ENCODE measurements at places on chromosomes 5 and 9. TPM values are rescaled to one million over a fixed set of nuclear protein-coding genes. Genes with fewer than 3 reads are reported as not detected.

GRCh38 chr5:77867194-77867691 is 91.1 kb upstream of the TBCA start:
- no peak overlapping the region for H3K27ac ChIP-seq
- no peaks in the 10 kb centered on the region for H3K4me1 ChIP-seq
- no peaks in the 10 kb centered on the region for H3K36me3 ChIP-seq
- H3K27me3 ChIP-seq: no peaks in the 10 kb centered on the region
- H3K4me3 ChIP-seq: no peak overlapping the region

DNA sequence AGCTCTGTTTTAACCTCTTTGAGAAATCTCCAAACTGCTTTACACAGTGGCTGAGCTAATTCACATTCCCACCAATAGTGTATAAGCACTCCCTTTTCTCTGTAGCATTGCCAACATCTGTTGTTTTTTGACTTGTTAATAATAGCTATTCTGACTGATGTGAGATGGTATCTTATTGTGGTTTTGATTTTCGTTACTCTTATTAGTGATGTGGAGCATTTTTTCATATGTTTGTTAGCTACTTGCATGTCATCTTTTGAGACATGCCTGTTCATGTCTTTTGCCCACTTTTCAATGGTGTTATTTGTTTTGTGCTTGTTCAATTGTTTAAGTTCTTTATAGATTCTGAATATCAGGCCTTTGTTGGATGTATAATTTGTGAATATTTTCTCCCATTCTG is 225.2 kb upstream of the TRPC7 start:
- no peaks in the 10 kb centered on the region for H3K27me3 ChIP-seq
- no peak overlapping the region for H3K27ac ChIP-seq
- H3K4me3 ChIP-seq: no peak overlapping the region
- DNase-seq: no peak

NUTM2F gene
- total RNA-seq: not detected

DNA sequence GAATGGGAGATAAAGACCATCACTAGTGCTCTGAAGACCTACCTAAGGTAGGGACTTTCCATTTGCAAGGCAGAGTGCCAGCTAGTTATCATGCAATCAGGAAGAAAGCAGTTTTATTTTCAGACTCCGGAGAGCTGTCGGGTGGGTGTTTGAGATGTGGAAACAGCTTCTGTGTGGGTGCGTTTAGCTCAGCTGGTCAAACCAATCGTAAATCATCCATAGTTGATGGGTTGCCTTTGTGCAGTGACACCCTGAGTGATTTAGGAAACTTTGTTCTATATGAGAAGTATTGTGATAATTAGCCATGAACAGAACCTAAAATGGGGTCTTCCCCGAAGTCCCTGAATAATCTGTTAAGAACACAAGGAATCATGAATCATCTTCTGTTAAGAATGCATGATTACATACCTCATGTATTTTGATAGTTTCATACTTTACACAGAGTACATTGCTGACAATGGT is 284.3 kb downstream of the ARHGAP26 start:
- H3K4me3 ChIP-seq: no peak overlapping the region
- peaks cover 26% of the 10 kb centered on the region for H3K36me3 ChIP-seq
- no peaks in the 10 kb centered on the region for H3K27me3 ChIP-seq

- no peaks in the 10 kb centered on the region for H3K27me3 ChIP-seq
- DNase-seq: no peak
- no peak overlapping the region for H3K27ac ChIP-seq
- no peaks in the 10 kb centered on the region for H3K36me3 ChIP-seq
Observed at GRCh38 chr9:3138231-3139229, 294.6 kb upstream of the PUM3 start.

ADCY2 gene
- total RNA-seq: not detected

DNA sequence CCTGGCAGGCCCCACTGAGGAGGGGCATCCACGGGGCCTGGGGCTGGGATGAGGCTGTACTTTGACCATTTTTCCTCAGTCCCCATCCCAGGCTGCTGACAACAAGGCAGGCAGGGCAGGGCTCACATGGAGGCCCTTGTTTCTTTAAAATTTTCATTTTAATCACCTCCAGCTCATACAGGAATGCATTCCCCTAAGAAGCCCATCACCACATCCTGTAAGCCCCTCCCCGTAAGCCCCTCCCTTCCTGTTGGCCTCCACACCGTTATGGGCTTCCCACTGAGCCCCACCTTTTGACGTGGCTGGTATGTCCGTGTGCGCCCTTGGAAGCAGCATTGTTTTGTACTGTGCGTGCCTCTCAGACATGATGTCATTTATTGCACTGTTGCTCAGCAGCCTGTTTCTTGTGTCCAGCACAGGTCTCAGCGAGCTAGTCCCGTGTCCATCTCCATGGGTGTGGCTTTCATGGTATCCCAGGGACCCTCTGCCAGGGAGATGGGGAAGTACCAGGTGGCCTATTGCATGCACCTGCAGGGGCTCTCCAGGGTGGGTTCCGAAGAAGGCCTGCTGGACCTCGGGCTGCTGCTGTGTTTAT is 22.4 kb downstream of the PHF2 start:
- H3K27me3 ChIP-seq: no peaks in the 10 kb centered on the region
- H3K36me3 ChIP-seq: no peaks in the 10 kb centered on the region
- peaks cover 52% of the 10 kb centered on the region for H3K4me1 ChIP-seq
- no peak overlapping the region for H3K4me3 ChIP-seq

GRCh38 chr5:8641786-8642505 is 773.0 kb downstream of the MTRR start:
- no peaks in the 10 kb centered on the region for H3K4me1 ChIP-seq
- H3K36me3 ChIP-seq: no peaks in the 10 kb centered on the region
- no peak for DNase-seq
- H3K27me3 ChIP-seq: no peaks in the 10 kb centered on the region
- H3K4me3 ChIP-seq: no peak overlapping the region
- no peak overlapping the region for H3K27ac ChIP-seq

DNA sequence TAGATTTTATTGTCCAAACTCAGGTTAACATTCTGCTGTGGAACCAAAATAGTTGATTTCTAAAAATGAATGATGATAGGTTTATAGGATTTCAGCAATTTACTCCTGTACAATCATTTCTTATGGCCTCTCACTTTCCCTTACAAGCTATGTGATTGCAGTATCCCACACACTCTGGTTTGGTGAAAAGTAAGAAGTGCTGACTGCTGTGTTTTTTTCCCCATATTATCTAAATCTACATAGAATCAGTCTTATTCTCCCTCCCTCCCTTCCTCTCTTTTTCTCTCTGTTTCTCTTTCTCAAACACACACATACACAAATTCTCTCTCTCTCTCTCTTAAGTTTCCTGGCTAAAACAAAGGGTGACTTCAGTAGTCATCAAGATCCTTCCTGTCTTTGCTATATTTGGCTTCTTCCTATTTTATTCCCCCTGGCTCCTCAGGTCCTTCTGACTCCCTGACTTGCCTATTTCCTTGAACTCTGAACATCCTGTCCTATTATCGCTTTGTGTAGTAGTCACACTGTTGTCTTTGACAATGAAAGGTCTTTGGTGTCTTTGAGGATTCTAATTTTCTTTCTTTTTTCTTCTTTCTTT is 55.9 kb upstream of the HAPLN1 start:
- no peaks in the 10 kb centered on the region for H3K4me1 ChIP-seq
- no peak overlapping the region for H3K4me3 ChIP-seq
- H3K36me3 ChIP-seq: no peaks in the 10 kb centered on the region
- no peaks in the 10 kb centered on the region for H3K27me3 ChIP-seq
- no peak for DNase-seq

DNA sequence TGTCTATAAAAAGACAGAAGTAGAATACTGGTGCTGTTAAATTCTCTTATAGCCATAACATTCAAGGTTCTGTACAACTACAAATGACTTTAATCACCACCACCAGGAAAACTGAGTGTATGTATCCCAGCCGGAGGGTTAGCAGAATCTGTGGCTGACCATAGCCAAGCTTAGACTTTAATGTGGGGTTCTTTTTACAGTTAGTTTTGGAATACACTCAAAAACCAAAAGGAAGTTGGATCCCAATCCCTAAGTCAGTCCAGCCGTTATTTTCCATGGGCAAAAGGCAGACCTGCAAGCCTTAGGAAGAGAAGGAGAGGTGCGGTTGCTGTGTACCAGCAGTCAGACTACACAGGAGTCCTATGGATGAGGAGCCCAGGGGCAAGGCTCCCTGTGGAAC is 179.8 kb downstream of the ENC1 start:
- no peak overlapping the region for H3K27ac ChIP-seq
- H3K4me1 ChIP-seq: no peaks in the 10 kb centered on the region
- DNase-seq: no peak
- no peaks in the 10 kb centered on the region for H3K36me3 ChIP-seq

- H3K36me3 ChIP-seq: peaks cover 44% of the 10 kb centered on the region
- DNase-seq: no peak
- peak overlapping the region; percentile 67 for H3K27ac ChIP-seq
- no peak overlapping the region for H3K4me3 ChIP-seq
- no peaks in the 10 kb centered on the region for H3K27me3 ChIP-seq
- H3K4me1 ChIP-seq: peaks cover 41% of the 10 kb centered on the region
Observed at GRCh38 chr5:175520873-175521272, 42.5 kb downstream of the SFXN1 start.

- no peaks in the 10 kb centered on the region for H3K36me3 ChIP-seq
- no peak overlapping the region for H3K4me3 ChIP-seq
- H3K27me3 ChIP-seq: peaks cover 2% of the 10 kb centered on the region
- no peak for DNase-seq
- no peaks in the 10 kb centered on the region for H3K4me1 ChIP-seq
Observed at GRCh38 chr5:174409971-174410370, 314.4 kb upstream of the MSX2 start.

SHROOM1 gene
- total RNA-seq: 0.59 TPM

GRCh38 chr5:111680737-111681413 is 76.1 kb downstream of the NREP start:
- no peaks in the 10 kb centered on the region for H3K27me3 ChIP-seq
- H3K36me3 ChIP-seq: no peaks in the 10 kb centered on the region
- H3K4me3 ChIP-seq: no peak overlapping the region
- H3K27ac ChIP-seq: no peak overlapping the region

TBC1D2 gene
- 2.9 TPM for total RNA-seq

GRCh38 chr9:110579034-110579861 is at the start of gene SVEP1:
Gene SVEP1, minus strand, starts transcription at chr9:110579741. Its CDS starts 198 bp downstream, at chr9:110579543.
- DNase-seq: no peak
- H3K36me3 ChIP-seq: no peaks in the 10 kb centered on the region
- H3K4me1 ChIP-seq: no peaks in the 10 kb centered on the region
- H3K27me3 ChIP-seq: peaks cover 13% of the 10 kb centered on the region
- H3K27ac ChIP-seq: no peak within 1 kb of the TSS
- H3K4me3 ChIP-seq: no peak within 1 kb of the TSS

DNA sequence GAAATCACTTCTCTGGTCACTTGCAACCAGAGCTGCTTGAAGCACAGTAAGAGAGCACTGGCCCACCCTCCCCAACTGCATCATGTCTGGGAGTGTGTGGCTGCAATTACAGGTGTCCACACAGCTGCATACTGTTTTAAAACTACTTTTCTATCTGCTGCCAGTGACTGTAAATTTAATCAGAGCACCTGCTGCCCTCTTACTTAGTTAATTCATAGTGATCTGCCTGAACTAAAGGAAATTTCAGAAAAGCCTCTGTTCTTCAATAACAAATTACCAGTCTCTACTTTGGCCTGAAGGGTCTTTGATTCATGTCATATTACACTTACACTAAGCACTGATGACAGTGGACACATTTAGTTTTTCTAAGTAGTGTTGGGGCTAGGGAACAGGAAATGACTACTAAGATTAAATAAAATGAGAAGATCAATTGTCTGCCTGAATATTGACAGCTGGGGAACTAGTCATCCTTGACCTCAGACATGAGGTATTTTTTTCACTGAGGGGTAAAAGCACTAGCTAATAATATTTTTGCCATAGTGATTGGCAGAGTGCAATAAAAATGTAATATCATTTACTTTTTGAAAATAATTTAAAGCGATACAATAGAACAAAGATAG is 788.9 kb upstream of the GRAMD2B start:
- no peak for DNase-seq
- H3K4me1 ChIP-seq: no peaks in the 10 kb centered on the region
- no peak overlapping the region for H3K27ac ChIP-seq
- no peak overlapping the region for H3K4me3 ChIP-seq
- no peaks in the 10 kb centered on the region for H3K36me3 ChIP-seq
- H3K27me3 ChIP-seq: no peaks in the 10 kb centered on the region

PCDHGB5 gene
- total RNA-seq: 0.14 TPM

- no peaks in the 10 kb centered on the region for H3K27me3 ChIP-seq
- H3K4me1 ChIP-seq: peaks cover 79% of the 10 kb centered on the region
- no peak for DNase-seq
Observed at GRCh38 chr9:92961627-92962302, 14.4 kb downstream of the FGD3 start.

TPD52L3 gene
- total RNA-seq: not detected

SLC1A3 gene
- total RNA-seq: not detected

FOXD4L3 gene
- not detected for total RNA-seq

GRCh38 chr5:175642998-175643397 is 14.9 kb upstream of the HRH2 start:
- H3K36me3 ChIP-seq: no peaks in the 10 kb centered on the region
- H3K27me3 ChIP-seq: no peaks in the 10 kb centered on the region
- peaks cover 20% of the 10 kb centered on the region for H3K4me1 ChIP-seq

DNA sequence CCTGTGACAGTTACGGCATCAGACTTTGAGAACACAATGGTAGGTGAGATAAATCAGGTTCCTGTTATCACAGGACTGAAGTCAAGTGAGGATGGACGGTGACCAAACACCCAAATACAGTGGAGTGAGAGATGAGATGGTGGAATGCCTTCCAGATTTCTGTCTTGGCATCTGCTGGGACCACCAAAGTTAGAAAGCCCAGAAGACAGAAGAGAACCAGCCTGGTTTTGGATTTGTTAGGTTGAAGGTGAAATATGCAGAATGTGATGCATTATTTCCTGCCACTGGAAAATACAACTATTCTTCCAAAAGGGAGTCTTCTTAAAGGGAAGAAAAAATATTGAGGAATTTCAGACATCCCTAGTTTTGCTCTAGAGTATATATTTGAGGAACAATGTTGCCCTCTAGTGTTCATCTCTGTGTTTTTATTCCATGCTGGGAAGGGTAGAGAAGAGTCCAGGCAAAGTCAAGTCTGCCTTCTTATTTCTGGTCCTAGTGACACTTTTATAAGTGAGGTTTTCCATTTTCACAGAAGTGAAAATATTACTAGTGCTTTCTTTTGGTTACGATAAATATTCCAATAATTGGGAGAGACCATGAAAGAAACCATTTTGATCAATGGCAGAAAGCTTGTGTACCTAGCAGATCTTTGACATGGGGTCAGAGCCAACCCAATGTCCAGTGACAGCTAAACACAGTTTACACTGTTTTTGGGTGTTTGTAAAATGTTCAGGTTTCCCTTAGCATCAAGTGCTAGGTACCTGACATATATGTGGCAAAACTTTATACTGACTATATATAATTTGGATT is 142.3 kb upstream of the ANKH start:
- no peak overlapping the region for H3K27ac ChIP-seq
- no peaks in the 10 kb centered on the region for H3K4me1 ChIP-seq
- DNase-seq: no peak
- no peaks in the 10 kb centered on the region for H3K27me3 ChIP-seq
- H3K36me3 ChIP-seq: no peaks in the 10 kb centered on the region
- no peak overlapping the region for H3K4me3 ChIP-seq
